ENCODE measurements at places on chromosomes 3 and 15.

DNA sequence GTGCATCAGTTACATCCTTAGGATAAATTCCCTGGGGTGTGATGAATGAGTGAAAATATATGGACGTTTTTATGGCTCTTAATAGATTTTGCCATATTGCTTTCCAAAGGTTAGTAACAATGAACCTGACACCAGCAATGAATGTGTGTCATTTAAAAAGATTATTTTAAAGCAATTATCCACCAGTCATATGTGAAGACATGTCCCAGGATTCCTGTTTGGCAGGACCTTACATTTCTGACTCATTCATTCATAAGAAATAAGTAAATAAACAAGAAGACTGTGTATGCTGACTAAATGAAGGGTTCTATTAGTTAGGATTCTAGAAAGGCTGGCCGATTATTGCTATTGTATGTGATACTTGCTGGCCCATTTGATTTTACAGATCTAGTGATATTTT lies 201.5 kb downstream of the SOX2 start:
- DNase-seq: no peak

GRCh38 chr3:62604298-62604697 lies 230.9 kb upstream of the FEZF2 start:
- peak; percentile 43 for DNase-seq

- DNase-seq: no peak
Measured at GRCh38 chr3:173351886-173352285, 45.7 kb upstream of the NLGN1 start.

DNA sequence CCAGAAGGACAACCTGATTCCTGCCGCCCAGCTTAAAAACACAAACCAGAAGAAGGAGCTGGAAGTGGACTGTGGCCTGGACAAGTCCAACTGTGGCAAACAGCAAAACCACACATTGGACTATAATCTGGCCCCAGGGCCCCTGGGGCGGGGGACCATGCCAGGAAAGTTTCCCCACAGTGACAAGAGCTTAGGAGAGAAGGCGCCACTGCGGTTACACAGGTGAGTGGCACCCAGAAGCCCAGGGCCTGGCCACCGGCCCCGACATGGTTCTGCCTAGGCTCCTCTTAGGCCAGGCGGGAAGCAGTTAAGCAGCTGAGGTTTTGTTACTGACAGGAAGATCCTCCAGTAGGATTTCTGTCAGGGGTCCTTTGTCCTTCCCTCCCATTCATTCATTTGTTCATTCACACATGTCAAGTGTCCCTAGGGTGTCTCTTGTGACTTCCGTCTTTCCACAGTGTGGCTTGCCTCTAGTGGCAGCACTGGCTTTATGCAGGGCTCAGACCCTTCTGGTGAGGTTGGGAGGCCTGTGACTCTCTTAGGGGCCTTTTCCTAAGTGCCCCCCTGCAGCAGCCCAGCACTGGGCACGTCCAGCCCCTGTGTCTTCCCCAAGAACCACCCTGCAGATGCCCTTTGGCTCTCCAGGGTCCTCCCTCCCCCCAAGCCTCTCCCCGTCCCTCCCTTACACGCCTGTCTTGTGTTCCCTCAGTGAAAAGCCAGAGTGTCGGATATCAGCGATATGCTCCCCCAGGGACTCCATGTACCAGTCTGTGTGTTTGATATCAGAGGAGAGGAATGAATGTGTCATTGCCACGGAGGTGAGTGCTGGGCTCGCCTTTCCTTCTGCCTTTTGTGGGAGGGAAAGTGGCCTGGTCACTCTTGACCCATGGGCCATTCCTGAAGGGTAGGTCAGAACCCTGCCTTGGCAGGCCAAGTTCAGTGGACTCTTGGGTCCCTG lies 7.8 kb downstream of the DLL4 start:
- no peak for DNase-seq

GRCh38 chr3:126873416-126873815 lies 109.5 kb upstream of the PLXNA1 start:
- no peak for DNase-seq

DNA sequence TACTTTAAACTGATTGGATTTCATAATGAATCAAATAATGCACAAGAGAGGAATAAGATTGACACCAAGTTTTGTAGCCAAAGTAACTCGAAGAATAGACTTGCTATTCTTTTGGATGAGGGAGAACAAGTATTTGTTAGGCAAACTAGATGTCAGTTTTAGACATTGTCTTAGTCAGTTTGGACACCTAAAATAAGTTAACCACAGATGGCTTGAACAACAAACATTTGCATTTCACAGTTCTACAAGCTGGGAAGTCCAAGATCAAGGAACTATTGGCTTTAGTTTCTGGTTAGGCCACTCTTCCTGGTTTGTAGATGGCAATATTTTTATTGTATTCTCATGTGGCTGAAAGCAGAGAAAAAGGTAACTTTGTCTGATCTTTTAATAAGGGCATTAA lies 61.3 kb upstream of the OSTN start:
- no peak for DNase-seq

DNA sequence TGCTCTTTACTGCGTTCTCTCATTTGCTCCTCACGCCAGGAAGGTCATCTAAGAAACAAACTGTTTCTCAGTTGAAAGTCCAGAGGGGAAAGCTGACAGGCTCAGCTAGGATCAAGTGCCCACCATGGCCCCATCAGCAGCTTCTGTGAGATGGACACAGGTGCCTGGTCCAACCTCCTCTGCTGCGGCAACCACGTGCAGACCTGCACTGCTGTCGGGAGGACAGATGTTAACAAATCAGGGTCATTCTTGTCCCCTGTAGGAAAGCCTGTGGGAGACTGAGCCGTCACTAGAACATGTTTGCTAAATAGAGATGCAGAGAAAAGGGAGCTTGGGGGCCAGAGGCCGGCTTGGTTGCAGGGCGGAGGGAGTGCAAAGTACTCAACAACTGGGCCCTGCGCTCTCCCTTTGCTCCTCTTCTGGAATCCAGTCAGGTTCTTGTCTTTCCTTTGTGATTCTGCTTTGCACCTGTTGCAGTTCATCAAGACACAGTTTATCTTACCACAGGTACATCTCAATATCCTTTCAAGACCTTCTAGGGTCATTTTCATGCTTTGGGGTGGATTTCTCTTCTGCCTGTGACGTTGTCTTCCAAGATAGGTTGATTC lies 20.9 kb downstream of the GPD1L start:
- no peak for DNase-seq

DNA sequence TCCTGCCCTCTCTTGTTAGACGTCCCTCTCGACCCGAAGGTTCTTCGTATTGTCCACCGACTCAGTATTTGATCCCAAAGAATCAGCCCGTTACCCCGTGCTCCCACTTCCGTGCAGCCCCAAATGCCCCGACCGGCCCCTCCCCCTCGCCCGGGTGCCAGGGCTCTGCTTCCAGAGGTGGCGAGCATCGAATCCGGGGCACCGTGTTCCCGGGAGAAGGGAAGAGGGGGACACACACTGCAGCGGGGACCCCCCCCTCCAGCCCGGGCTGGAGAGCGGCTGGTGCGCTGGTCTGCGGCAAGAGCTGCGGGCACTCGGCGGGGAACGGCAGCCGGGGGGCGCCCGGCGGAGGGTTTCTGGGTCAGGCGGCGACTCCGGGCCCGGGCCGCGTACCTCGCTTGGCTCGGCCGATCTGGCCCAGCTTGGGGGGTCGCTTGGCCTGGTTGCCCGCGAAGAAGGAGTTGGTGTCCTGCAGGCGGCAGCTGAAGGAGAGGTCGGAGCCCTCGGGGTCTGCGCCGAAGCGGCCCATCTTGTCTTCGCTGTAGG lies 556 bp downstream of the CAMK2N2 start:
- DNase-seq: no peak

DNA sequence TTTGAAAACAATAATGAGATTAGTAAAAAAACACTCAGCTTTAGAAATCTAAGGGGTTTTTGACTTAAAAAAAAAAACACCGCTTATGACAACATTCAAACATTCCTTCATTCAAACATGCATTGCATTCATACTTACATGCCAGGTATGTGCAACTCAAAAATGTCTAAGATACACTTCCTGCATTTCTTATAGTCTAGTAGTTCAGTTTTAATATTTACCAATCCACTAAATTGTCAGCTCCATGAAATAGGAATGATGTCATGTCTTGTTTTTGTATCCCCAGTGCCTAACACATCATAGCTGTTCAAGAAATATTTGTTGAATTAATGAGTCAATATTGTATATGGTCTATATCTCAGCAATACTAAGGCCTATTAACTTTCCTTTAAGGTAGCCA lies 51.7 kb downstream of the EIF4E3 start:
- no peak for DNase-seq

DNA sequence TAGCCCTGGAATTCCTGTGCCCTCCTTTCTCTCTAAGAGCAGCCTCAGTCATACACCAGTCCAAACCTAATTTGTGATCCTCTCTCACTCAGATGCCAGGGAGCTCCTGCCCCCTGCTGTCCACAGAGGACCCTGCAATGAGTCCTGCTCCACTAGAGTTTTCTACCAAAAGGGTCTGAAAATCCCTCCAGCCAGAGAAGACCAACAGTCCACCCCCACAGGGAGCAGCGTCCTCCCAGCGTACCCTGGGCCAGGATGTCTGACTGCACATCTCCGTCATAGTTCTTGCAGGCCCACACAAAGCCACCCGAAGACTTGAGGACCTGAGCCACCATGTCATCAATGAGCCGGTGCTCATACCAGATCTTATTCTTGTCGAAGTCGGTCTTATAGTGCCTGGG lies 15.4 kb downstream of the IDH2 start:
- DNase-seq: no peak

Measured in fibroblast of skin of left biceps (primary cell).